ENCODE measurements at places on chromosomes 3 and 15. TPM values are rescaled to one million over a fixed set of nuclear protein-coding genes. Genes with fewer than 3 reads are reported as not detected.

DNA sequence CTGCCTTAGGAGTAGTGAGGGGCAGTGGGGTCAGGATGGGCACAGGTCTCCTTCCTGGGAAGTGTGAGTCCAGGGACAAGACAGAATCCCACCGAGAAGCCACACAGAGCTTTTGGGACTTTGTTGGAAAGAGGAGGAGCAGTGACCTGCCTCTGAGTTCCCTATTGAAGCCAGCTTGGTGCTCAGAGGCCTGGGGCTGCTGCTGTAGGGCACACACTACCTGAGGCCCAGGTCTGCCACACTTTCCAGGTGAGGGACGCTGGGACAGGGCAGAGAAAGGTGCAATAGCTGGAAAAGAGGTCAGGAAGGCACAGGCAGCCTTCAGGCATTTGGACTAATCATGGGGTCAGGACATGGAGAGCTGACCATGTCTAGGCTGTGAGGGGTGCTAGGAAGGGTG is 67.7 kb downstream of the SCN5A start:
- H3K36me3 ChIP-seq = no peaks in the 10 kb centered on the region
- H3K27me3 ChIP-seq = no peaks in the 10 kb centered on the region
- H3K4me3 ChIP-seq = no peak overlapping the region
- H3K27ac ChIP-seq = no peak overlapping the region
- no peaks in the 10 kb centered on the region for H3K4me1 ChIP-seq

GRCh38 chr15:34616613-34617012 is 33.2 kb upstream of the GOLGA8B start:
- no peak overlapping the region for H3K4me3 ChIP-seq
- H3K4me1 ChIP-seq = peaks cover 8% of the 10 kb centered on the region
- H3K27ac ChIP-seq = no peak overlapping the region
- H3K36me3 ChIP-seq = no peaks in the 10 kb centered on the region
- DNase-seq = no peak

The KLHL18 gene
- total RNA-seq = 29.8 TPM

The WNT5A gene
- not detected for total RNA-seq

The LRIG1 gene
- 14.7 TPM for total RNA-seq

- H3K27ac ChIP-seq = no peak overlapping the region
- H3K36me3 ChIP-seq = peaks cover 12% of the 10 kb centered on the region
- H3K27me3 ChIP-seq = no peaks in the 10 kb centered on the region
- H3K4me1 ChIP-seq = peaks cover 7% of the 10 kb centered on the region
Measured at GRCh38 chr15:64544450-64544849, 84.1 kb downstream of the ZNF609 start.

The CLRN1 gene
- not detected for total RNA-seq

GRCh38 chr3:2098398-2099027 is at the start of gene CNTN4:
CNTN4 (plus strand) TSS chr3:2098866.
- H3K36me3 ChIP-seq = no peaks in the 10 kb centered on the region
- DNase-seq = no peak
- no peaks in the 10 kb centered on the region for H3K4me1 ChIP-seq
- no peak within 1 kb of the TSS for H3K4me3 ChIP-seq

- H3K36me3 ChIP-seq = peaks cover 6% of the 10 kb centered on the region
- H3K27me3 ChIP-seq = no peaks in the 10 kb centered on the region
- H3K4me1 ChIP-seq = no peaks in the 10 kb centered on the region
- H3K4me3 ChIP-seq = no peak overlapping the region
Measured at GRCh38 chr3:121870717-121871116, 23.5 kb upstream of the SLC15A2 start.

The FAM81A gene
- 4.6 TPM for total RNA-seq

The GPR27 gene
- 0.37 TPM for total RNA-seq

The PXYLP1 gene
- total RNA-seq = 16.5 TPM

DNA sequence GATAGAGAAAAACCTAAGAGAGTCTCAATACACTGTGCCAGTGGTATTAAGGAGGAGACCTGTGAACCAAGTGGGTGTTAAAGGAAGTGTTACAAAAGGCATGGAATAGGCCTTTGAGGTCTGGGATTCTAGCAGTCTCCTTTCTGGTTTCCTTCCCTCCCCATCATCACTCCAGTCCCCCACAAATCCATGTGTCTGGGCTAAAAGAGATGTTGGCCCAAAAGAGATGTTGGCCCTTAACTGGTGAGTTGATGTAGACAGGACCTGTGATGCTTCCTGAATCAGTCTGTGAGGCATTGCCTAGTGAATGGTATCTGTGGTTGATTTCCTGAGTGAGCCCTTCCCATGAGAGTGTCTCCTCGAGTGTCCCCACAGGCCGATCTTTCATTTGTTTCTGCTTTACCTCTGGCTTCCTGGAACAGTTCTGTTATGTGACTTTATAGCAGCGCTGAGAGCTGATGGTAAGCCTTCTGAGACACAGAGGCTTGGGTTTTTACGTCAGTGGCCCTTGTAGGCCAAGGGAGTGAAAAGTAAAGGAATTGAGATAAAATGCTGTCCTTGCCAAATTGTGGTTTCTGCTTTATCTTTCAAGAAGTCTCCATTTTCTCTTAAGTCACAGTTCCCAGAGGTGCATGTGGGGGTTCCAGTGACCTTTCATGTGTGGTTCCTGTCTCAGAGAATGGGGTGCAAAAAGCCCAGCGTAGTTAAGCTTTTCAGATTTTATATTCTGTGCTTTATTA is 87.8 kb downstream of the KLHL25 start:
- peaks cover 62% of the 10 kb centered on the region for H3K36me3 ChIP-seq
- H3K27ac ChIP-seq = peak overlapping the region; percentile 91
- H3K4me1 ChIP-seq = peaks cover 62% of the 10 kb centered on the region
- peak overlapping the region; percentile 71 for H3K4me3 ChIP-seq
- peak; percentile 51 for DNase-seq

The CCNDBP1 gene
- 58.0 TPM for total RNA-seq

The PDZRN3 gene
- total RNA-seq = not detected

GRCh38 chr15:77446840-77447390 is 26.2 kb downstream of the HMG20A start:
- H3K4me3 ChIP-seq = no peak overlapping the region
- peaks cover 14% of the 10 kb centered on the region for H3K36me3 ChIP-seq
- H3K4me1 ChIP-seq = peaks cover 4% of the 10 kb centered on the region
- no peaks in the 10 kb centered on the region for H3K27me3 ChIP-seq

DNA sequence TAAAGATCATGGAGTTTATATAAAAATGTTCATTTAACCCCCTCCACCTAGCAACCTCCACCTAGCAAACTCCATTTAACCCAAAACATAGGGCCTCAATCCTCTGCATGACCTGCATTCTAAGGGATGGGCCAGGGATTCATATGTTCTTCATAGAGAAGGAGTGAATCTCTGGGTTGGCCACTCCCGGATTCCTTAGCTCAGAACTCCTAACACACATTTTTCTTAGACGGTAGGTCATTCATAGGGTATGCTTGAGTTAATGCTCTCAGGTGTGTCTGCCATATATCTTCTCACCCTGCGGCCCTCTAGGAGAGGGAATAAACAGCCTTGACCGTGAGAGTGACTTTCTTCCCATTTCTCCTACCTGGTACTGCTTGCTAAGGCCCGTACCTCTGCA is 102.0 kb upstream of the IGSF10 start:
- no peaks in the 10 kb centered on the region for H3K36me3 ChIP-seq
- H3K4me3 ChIP-seq = no peak overlapping the region
- H3K27ac ChIP-seq = no peak overlapping the region
- DNase-seq = no peak
- no peaks in the 10 kb centered on the region for H3K4me1 ChIP-seq
